NCI-H1417 (cell line): ENCODE measurements at places on chromosomes 11 and 22.

DNA sequence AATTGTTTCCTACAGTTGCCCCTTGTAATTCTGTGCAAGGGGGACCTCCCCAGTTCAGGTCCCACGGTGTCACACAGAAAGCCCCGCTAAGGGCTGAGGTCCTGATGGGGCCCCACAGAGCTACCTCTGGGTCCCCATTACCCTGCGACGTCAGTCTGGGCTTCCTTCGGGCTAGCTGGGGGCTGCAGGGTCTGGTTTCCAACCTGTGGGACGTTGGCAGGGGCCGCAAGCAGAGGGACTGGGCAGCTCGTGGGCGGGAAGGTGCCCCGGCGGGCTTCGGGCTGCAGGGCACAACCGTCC is 698 bp downstream of the SLC37A4 start:
- no peak for DNase-seq

- no peak for DNase-seq
These were observed 341.5 kb downstream of the CASP12 start for GRCh38 chr11:104556606-104557301.

GRCh38 chr11:122883646-122883979 is 1.1 kb downstream of the JHY start:
- no peak for DNase-seq

DNA sequence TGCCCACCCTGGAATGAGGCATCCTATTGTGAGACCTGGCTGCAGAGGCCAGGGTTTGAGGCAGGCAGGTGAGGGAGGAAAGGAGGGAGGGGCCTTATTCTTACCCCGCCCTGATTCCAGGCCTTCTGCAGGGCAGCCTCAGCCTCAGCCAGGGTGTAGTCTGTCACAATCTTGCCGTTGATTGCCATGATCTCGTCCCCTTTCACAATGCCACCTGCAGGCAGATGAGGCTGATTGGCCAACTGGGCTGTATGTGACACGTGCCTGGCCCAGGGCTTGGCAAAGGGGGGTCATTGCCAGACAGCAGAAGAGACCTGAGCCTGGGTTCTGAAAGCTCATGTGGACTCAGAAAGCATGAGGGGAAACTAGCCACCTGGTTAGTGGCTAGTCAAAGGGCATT is 21.4 kb upstream of the ABCC8 start:
- DNase-seq: peak; percentile 83

DNA sequence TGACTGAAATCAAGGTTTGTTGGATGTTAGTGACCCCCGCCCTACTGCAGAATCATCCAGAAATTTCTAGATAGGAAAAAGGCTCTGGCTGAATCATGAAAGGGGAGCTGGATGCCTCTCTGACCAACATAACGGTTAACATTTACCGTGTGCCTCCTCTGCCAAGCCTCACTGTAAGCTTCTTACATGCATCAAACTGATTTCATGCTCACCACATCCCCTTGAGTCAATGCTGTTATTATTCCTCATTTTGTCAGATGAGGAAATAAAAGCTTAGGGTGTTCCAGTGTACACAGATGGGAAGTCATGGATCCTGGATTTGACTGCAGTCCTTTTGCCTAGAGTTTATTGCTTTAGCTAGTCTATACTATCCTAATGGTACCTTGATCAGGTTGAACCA is 5.9 kb upstream of the HMOX1 start:
- no peak for DNase-seq

GRCh38 chr22:49009359-49010063 is 818.2 kb downstream of the BRD1 start:
- no peak for DNase-seq

DNA sequence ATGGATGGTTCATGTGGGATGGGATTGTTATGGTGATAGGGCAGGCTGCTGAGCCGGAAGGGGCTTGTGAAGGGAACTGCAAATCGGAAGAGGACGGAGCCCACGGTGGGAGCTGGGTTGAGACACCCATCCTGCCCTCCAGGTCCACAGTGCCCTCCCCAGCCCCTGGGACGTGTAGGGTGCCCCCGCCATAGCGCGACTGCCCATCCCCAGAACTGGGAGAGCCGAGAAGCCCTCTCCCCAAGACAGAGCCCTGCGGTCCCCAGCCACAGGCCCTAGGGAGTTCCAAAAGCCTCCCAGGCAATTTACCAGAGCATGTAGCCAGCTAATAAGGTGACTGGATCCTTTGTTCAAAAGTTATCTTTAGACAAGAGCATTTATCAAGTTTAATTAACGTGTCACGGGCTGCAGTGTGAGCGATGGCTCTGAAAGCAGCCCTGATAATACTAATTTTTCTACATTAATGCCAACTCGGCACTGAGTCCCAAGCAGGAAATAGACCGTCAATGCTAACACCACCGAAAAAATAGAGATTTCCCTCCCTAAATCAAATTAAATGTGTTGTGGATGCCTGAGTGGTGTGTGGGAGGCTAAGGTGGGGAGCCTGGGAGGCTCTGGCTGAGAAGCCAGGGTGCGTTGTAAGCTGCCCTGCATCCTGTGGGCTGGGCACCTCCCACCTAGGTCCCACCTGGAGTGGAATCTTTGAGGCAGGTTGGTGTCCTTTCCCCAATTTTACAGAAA is 76.8 kb upstream of the RTL6 start:
- DNase-seq: no peak

DNA sequence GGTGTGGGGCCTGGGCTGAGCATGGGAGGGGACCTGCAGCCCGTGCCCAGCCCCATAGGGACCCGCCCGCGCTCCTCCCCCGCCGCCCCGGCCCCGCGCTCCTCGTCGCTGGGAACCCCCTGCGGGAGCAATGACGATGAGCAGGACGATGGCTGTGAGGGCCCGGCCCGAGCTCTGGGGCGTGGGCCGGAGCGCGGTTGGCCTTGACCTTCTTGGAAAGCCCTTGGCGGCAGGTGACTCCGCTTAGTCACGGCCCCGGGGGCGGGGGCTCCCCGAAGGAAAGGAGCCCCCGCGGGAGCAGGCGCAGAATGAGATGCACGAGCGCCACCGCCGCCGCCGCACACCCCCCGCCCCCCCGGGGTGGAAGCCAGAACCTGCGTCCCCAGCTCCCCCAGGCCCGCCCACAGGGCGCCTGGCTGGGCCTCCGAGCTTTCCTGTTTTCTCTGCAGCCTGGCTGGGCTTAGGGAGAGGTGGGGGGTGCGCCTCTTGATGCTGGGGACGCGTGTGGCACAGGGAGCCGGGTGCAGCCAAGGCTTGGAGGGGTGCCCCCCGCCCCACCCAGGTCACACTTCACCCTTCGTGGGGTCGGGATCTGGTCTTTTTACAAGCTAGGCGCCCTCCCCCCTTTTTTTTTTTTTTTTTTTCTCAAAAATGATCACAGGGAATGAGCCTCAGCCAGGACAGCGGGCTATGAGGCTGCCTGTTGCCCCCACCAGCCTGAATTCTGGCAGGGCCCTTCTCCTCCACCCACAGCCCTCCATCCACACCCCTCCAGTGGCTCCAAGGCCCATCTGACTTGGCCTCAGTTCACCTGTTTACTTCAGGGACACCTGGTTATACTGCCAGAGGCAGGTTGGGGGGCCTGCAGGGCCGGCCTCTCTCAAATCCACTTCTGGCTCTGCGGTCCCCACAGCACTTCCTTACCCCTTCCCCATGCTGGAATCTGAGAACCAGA is 17.9 kb downstream of the CRELD2 start:
- DNase-seq: peak; percentile 80

DNA sequence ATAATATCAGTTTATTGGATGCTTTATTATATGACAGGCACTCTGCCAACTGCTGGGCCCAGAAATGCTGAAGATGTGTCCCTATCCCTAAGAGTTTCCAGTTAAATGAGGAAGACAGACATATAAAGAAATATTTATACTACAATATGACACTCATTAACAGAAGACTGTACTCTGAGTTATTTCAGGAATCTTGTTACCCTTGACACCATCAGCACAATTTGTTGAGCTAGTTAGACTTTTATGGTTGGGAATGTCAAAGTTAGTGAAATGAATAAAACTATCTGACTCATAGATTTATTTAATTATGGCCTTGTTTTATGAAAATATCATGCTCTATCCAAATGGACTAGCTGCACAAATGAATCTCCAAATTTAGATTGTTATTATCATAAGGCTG is 25.6 kb upstream of the MSANTD4 start:
- DNase-seq: no peak

GRCh38 chr11:70371241-70371640 is 27.1 kb upstream of the CTTN start:
- no peak for DNase-seq

- DNase-seq: no peak
These were observed 18.3 kb downstream of the ADORA2A start for GRCh38 chr22:24445481-24446259.

- no peak for DNase-seq
These were observed 120.5 kb downstream of the HIPK3 start for GRCh38 chr11:33377412-33378370.

- no peak for DNase-seq
These were observed 42.8 kb upstream of the DKK3 start for GRCh38 chr11:12051287-12051662.

DNA sequence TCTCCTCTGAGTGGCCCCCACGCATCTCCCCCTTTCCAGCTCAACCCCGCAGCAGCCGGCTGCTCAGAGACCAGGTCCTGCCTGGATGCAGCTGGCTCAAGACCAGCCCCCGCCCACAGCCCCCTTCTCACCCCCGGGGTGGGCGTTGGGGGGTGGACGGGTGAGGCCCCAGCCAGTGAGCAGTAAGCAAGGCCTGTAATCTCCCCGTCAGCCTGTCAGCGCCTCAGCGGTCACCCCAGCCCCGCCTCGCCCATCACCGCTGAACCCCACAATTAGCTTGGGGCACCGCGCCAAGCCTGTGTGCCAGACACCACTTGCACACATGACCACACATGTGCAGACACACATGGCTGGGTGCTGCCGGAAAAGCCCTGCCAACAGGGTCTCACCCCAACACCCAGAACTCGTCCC is 5.9 kb downstream of the PLXNB2 start:
- peak; percentile 49 for DNase-seq

DNA sequence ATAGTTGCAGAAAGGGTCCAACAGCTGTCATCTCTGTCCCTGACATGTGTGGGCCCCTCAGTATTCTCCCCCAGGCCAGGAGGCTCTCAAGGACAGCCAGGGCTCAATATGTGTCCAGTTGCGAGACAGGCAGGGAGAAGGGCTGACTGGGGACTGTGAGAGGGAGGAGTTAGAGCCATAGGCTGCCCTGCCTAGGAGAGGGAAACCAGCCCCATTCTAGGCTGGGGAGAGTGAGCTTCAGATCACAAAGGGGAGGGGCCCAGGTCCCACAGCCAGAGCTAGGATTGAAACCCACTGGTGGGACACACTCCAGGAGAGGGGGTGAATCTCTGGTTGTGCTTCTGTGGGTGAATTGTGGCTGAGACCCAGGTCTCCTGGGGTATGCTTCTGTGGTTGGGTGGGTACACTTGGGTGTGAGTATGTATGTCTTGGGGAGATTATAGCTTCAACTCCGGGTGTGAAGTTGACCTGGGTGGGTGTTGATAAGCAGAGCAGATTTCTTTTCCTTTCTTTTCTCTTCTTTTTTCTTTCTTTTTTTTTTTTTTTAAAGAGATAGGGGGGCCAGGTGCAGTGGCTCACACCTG is 2.1 kb upstream of the CARNS1 start:
- DNase-seq: no peak

DNA sequence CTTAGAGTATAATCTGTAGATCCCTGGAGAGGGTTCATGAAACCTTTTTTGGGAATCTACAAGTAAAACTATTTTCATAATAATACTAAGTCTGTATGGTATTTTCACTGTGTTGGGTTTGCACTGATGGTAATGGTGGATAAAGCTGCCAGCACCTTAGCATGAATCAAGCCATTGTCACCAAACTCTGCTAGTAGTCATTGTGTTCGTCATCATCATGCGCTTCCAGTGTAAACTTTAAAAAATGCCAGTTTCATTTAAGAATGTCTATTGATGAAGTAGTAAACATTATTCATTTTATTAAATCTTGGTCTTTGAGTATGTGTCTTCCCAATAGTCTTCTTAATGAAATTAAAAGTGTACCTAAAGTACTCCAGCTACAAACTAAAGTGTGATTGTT is 15.0 kb downstream of the ALKBH3 start:
- DNase-seq: no peak
